Right atrium auricular region (tissue), 2 donors: ENCODE measurements at places on chromosomes 5 and 9. TPM values are rescaled to one million over a fixed set of nuclear protein-coding genes. Genes with fewer than 3 reads are reported as not detected.

GRCh38 chr9:136791516-136792276 is 552 bp downstream of the TMEM141 start:
- no peak for DNase-seq

The ORM2 gene
- total RNA-seq: not detected

The FREM1 gene
- total RNA-seq: 2.2 TPM

GRCh38 chr9:127569886-127570401 is 42.1 kb upstream of the STXBP1 start:
- no peak for DNase-seq

The PRR7 gene
- total RNA-seq: 1.1 TPM

The CER1 gene
- not detected for total RNA-seq

The ZBTB34 gene
- total RNA-seq: 6.2 TPM

The CARD6 gene
- total RNA-seq: 8.0 TPM

GRCh38 chr5:10838038-10838437 is 77.0 kb upstream of the DAP start:
- DNase-seq: no peak
